Stimulated activated CD4-positive, alpha-beta T cell treated with anti-CD3 and anti-CD28 coated beads, Interleukin-4, amount 100 ng/mL, for 48 hours (primary cell): ENCODE measurements at places on chromosomes 12 and 14.

- DNase-seq, result peak; percentile 2
Observed at GRCh38 chr14:68137704-68138619, 318.4 kb downstream of the RAD51B start.

DNA sequence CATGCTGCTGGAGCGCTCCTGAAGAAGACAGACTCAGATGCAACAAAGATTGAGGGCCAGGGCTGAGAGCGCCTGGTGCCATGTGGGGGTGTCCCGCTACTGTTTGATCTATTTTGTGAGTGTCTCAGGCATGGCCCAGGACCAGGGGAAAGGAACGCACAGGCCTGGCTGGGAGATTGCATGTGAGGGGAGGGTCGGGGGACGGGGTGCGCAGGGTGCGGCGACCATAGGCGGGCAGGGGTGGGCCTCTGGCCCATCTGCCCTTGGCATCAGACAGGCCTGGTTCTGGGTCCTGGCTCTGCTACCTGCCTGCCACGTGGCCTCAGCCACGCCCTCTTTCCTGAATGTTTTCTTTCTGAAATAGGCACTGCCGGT is 47.5 kb downstream of the BEGAIN start:
- no peak for DNase-seq

DNA sequence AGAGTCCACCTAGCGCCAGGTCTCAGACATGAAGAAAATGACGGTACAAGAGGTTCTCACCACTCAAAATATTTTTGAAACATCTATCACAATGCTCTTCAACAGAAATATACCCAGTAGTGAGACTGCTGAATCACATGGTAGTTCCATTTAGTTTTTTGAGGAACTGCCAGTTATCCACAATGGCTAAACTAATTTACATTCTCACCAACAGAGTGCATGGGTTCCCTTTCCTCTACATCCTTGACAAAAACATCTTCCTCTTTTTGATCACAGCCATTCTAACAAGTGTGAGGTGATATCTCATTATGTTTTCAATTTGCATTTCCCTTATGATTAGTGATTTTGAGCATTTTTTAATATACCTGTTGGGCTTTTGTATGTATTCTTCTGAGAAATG is 5.7 kb upstream of the GPR65 start:
- no peak for DNase-seq

DNA sequence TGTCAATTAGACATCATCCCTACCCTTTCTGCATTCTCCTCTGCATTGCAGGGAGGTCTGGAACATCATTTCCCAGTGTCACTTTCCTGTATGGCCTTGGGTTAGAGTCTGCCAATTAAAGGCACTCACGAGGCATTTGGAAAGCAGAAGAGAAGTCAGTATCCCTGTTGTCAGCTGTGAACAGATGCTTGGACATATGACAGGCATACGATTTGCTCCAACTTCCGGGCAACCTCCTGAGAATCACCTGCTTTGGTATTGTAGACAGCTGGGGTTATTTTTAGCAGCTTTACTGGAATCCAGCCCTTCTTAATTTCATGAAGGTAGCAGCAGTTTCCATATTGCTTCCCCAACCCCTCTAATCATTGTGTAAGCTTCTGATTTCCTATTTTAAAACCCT is 88.7 kb upstream of the DHRS4 start:
- DNase-seq, result no peak

- no peak for DNase-seq
Observed at GRCh38 chr12:76303989-76304460, 44.2 kb downstream of the BBS10 start.

DNA sequence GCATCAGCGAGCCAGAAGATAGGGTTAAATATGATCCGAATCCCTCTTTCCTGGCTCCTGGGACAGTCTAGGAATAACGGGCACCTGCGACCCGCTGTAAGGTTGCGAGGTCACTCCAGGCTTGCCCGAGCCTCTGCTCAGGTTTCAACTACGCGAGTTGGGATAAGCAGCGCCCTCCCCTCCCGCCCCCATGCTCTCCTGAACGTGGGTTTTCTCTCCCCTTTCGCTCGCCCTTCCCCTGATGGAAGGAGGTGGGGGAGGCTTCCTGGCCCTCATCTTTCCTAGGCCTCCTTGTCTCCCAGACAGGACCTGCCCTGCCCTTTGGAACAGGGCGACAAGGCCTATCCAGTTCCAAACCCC is 753 bp upstream of the ATP5MC2 start:
- DNase-seq, result no peak

GRCh38 chr14:65776193-65776852 is 363.8 kb downstream of the FUT8 start:
- DNase-seq, result no peak

- DNase-seq, result no peak
Observed at GRCh38 chr14:28709571-28710305, 56.8 kb upstream of the FOXG1 start.

DNA sequence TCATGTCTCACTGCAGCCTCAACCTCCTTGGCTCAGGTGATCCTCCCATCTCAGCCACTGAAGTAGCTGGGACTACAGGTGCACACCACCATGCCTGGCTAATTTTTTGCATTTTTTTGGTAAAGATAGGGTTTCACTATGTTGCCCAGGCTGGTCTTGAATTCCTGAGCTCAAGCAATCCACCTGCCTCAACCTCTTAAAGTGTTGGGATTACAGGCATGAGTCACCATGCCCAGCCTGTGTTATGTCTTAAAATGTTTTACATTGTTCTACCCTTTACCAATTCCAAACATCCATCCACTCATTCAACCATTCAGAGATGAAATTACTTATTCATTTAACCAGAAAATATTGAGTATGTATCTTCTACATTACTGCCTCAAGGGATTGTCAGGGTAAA is 111.6 kb upstream of the BTG1 start:
- DNase-seq, result no peak

DNA sequence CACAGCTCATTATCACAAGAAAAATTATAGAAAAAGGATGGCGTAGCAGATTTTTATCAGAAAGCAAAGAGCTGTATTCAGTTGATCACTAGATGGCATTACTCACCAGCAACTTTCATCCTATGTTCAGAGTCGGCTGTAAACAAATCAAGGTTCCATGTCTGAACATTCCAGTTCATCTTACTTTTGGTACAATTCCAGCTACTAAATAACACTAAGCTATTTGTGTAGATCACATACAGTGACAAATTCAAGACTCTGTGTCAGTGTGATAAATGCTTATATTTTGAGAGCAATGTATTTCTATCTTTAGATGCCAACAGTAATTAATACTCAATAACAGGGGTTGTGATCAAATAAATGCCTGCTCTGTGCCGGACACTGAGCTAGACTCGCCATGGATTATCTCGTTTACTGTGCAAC is 30.1 kb downstream of the NRDE2 start:
- no peak for DNase-seq

GRCh38 chr12:130469552-130469951 is 131.9 kb downstream of the PIWIL1 start:
- no peak for DNase-seq

DNA sequence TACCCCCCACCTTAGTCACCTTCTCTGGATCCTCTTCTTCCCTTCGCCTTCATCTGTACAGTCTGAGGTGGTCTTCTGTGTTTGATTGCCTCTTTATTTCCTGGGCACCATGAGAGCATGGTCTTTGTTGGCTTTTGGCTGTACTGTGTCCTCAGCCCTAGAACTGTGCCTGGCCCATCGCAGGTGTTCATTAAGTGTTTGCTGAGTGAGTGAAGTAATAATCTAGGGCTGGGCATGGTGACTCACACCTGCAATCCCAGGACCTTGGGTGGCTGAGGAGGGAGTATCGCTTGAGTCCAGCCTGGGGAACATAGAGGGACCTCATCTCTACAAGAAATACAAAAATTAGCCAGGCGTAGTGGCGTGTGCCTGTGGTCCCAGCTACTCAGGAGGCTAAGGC is 13.9 kb downstream of the ALDH2 start:
- DNase-seq, result no peak

- no peak for DNase-seq
Observed at GRCh38 chr14:27267876-27268275, 670.0 kb upstream of the NOVA1 start.

GRCh38 chr14:24307575-24308341 is at the start of gene CIDEB:
Gene CIDEB (minus strand): TSS chr14:24307977. CDS start chr14:24307858, 119 bp downstream.
- DNase-seq, result peak; percentile 40

DNA sequence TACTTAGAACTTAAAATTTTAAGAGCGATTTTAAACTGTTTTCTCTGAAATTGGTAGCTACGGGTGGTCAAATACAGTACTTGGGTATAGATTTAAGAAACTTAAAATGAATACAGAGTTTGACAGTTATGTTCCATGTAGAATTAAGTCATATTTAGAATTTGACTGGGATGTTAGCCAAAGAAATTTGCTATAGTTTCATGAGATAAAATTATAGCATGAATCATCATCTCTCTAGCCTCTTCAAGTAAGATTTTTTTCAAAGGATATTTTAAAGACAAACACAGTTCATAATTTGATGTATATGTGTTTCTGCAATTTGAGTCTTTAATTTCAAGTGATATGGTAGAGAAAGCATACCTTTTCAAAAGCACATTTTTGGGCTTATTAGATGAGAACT is 41.0 kb downstream of the ZCRB1 start:
- DNase-seq, result no peak

- no peak for DNase-seq
Observed at GRCh38 chr12:48197549-48197970, 5.5 kb downstream of the OR10AD1 start.

DNA sequence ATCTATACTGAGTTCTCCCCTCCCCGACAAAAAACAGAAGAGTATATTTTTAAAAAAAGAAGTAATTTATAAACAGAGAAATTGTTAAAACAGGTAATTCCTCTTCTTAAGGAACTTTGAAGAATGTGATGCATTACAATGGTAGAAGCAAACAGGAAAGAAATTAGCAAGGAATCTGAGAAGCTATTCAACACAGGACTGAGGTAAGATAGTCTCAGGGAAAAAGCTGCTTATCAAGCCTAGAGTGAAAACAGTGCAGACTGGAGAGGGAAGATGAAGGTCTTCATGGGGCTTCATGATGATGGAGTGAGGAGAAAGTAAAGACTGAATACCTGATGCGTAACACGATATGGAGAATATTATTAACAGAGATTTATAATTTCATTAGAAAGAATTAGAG is 880.0 kb downstream of the SLC16A7 start:
- no peak for DNase-seq
